ENCODE measurements at places on chromosomes 6 and 20.

DNA sequence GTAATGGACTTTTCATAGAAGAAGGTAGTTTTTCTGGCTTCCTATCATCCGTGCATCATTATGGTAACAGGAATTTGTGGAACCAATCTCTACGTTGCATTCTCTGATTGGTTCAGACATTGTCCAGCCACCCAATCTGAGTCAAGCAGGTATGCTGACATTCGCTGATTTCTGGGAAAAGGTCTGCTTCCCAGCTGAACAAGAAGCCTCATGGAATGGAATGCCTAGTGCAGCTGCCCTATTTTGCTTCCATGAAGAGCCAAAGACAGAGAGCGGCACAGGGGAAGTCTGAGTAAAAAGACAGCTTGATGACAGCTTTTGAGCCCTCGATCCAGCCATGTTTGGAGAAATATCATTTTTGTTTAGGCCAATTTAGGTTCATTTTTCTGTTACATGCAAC, 38.5 kb upstream of the TXLNB start:
- DNase-seq = no peak

- no peak for DNase-seq
Measured at GRCh38 chr20:32823078-32823477, 3.3 kb downstream of the MAPRE1 start.

DNA sequence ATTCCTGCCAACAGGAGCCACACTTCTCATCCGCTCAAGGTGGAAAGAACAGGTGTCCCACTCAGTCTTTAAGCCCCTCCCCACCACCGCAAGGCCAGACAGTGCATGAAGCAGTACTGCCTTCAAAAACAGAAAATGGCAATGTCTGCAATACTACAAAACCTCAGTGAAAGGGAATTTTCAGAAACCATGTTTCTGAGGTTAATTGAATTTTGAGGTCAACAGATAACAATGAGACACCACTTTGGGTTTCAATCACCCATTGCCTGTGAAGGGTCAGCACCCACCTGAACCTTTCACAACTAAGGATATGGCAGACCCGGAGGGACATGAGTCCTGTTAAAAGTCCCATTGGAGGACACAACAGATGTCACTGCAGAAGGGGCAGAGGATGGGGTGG, 13.0 kb downstream of the ZC3H12D start:
- no peak for DNase-seq

GRCh38 chr6:128368213-128368944, 152.0 kb downstream of the PTPRK start:
- DNase-seq = no peak

GRCh38 chr20:53227523-53227922, 255.4 kb downstream of the TSHZ2 start:
- DNase-seq = no peak

GRCh38 chr6:89482126-89482525, 49.2 kb downstream of the ANKRD6 start:
- DNase-seq = no peak

DNA sequence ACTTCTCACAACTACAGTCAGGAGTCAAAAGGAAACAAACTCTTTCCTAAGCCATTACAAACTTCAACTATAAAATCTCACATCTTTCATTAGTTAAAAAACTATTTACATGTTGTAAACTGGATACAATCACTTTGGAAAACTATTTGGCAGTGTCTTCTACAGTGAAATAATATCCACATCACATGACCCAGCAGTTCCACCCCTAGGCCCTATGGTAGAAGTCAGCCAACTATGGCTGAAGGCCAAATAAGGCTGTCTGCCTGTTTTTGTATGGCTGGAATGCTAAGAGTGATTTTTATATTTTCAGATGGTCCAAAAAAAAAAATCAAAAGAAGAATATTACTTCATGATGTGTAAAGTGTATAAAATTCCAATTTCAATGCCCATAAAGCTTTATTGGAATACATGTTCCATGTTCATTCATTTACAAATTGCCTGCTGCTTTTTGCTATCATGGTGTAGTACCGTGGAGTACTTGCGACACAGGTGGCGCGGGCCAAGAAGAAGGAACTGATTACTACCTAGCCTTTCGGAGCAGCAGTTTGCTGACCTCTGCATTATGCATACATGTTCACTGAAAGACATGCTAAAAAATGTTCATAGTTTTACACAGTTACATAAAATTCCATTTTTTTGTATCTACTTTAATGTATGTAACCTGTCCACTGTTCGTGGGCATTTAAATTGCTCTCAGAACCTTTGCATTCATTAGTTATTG, 129.0 kb downstream of the KIF16B start:
- no peak for DNase-seq

DNA sequence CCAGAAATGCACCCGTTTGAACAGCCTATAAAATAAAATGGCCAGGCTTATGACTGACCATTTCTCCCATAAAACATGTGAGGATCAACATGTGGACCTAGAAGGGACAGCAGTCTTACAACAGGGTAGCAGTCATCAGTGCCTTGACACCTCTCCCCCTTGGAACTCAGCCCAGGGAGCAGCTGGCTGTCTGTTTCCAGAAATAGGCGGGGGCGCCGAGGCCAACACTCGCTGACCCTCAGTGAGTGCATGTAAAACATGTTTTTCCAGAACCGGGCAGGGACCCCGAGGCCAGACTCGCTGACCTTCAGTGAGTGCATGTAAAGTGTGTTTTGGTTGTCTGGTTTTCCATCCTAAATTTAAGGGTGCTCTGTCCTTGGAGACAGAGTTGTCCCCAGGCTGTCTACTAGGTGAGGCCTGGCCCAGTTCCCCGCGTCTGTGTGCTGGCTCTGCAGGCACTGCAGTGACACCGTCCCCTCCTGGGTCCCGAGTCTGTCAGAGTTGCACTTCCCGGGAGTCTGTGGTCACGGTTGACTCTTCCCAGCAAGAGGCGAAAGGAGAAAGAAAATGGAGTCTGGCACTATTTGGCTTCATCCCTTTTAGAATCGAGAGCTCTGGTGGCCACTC, 19.8 kb upstream of the ADRM1 start:
- DNase-seq = no peak

- no peak for DNase-seq
Measured at GRCh38 chr6:43990627-43991619, 136.3 kb downstream of the MRPL14 start.

DNA sequence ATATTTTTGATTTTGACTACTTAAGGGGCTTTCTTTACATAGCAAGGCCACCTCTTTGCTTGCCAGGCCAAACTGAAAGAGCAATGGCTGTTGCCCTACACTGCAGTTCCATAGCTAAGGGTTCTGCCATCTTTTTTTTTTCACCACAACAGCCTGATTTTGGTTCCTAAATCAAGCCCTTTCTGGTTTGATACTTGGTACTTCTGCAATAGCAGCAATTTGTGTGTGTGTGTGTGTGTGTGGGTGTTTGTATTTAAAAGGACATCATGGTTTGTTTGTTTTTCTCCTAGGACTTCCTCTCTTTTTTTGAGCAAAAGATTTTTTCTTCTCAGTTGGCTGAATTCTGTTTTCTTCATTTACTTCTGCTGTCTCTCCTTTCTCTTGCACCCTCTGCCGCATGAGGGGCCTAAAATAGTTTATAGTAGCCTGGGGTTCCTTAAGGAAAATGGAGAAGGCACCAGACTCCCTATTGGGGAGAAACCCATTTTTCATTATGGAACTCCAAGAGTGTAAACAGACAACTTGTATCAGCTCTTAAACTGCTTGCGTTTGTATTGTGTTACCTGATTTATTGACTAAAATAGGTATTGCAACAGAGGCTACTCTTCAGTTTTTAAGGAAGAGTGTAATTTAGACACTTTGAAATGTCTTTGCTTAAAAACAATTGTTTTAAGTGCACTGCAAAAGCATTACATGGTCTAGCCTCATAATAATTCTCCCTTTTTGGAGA, 12.2 kb upstream of the GCLC start:
- DNase-seq = no peak

DNA sequence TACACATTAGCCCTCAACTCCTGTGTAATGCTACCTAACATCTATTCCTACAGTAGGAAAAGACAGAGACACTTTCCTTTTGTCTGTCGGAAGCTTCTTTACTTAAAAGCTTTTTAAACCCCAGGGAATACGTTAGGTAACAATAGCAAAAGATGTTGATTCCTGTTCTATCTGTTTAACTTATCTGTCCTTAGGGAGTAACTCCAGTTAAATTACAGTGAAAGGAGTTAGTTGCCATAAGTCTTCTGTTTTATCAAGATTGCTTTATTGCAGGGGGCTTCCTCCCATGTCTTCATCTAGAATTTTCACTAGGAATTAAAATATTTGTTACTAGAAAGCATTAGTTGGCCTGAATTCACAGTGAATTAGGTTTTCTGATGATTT, 26.2 kb downstream of the TOP1 start:
- no peak for DNase-seq

GRCh38 chr6:139920027-139920775, 545.8 kb upstream of the CITED2 start:
- DNase-seq = no peak

Data from effector CD4-positive, alpha-beta T cell (primary cell).